ENCODE measurements at places on chromosomes 3 and 15.

DNA sequence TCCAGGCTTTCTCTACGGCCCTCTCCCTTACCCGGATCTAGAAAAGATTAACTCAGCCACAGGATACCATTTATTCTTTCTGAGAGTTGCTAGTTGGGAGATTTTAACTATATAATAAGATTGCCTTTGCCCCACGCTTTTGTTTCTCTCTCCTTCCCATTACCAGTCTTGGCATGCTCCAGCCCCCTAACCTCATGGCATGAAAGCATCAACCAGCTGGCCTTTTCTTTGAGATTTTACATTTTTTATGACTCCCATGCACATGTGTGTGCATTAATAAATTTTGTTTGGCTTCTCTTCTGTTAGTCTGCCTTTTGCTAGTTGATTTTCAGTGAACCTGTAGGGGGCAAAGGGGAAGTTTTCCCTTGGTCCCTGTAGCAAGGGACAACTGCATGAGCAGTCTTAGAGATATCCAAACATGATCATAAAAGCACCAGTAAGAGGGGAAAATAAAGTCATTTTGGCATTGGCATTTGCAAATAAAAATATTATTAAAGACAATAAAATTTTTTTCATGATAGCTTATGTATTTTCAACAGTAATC, 73.6 kb downstream of the OXSM start:
- no peak for DNase-seq

DNA sequence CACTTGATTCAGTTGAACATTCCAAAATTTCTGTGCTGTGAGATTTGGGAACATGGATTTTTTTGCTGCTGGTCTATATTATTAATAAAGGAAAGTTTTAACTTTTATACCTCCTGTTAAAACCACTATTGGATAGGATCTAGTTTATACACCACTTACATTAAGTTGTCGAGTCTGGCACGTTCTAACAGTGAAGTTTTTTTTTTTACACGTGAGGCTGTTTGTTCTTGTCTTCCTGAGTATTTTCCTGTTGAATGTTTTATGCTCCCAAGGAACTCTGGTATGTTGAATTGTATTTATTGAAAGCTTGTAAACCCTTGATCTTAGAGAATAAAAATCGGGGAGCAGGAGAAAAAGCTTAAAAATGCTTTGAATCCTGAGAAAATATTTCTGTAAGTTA, 338.8 kb downstream of the RBMS3 start:
- no peak for DNase-seq

GRCh38 chr15:88057836-88058235, 198.7 kb downstream of the NTRK3 start:
- DNase-seq = no peak

DNA sequence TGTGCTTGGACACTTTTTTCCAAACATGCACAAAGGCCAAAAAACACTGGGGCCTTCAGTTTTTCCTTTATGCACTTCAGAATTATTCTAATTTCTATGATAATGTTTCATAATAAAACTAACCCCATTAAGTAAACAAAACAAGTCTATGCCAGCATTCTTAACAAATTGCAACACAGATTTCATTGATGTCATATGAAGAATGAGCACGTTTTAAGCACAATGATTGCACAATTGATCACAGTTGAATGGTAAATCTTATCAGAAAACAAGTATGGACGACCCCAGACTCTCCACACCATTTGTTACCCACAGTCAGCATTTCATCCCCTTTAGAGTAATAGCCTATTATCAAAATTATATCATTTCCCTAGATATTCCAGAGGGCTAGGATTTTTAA, 46.7 kb upstream of the PROK2 start:
- no peak for DNase-seq

- no peak for DNase-seq
These were observed 16.3 kb downstream of the RTP1 start for GRCh38 chr3:187213616-187214015.

- peak; percentile 28 for DNase-seq
These were observed 583.8 kb upstream of the ZNF717 start for GRCh38 chr3:76369170-76369569.

DNA sequence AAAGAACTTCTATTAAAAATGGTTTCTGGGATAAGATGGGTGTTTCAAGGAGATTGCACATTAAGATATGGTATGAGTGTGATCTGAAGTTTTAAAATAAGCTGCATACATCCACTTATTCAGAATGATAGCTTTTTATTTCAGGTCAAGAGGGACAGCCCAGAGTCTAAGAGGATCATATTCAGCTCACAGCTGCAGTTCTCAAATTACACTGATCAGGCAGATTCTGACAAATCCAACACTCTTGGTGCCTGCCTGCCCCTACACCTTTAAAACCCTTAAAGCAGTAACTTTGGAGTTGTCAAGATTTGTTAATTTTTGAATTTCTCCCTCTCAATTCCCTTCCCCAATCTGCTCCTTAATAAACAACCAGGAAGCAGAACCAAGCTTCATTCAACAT, 9.1 kb upstream of the TMEM87A start:
- DNase-seq = no peak

- no peak for DNase-seq
These were observed 26.6 kb downstream of the ALDH1L1 start for GRCh38 chr3:126153695-126154360.

DNA sequence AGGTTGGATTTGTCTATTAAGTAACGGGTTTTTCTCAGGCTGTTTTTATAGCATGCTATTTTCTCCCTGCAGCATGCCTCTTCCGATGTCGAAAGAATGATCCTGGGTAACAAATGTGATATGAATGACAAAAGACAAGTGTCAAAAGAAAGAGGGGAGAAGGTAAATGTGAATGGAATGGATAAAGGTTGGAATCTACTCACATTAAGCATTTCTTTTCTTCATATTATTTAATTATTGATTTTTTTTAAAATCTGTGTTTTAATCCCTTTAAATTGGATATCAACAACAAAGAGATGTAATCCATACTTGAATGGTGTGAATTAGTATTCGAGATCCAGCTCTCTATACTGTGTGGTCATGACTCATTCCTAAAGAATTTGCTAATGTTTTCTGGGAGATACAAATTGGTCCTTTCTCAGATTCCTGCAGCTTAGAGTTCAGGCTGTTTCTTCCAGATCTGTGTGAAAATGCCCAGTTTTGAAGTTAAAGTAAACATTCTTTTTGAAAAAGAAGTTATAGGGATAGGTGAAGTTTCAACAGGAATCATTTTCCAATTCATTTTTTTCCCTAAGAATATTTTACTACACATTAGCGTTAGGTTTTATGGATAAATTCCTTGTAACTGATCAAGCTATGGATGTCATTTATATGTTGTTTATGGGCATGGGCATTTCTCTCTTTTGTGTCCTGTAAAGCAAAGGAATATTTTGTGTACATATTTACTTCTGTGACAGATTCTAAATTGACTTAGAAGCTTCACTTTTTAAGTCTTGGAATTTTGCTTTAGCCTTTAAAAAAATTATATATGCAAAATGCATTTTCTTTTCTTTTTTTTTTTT, 20.8 kb upstream of the APH1B start:
- DNase-seq = no peak

GRCh38 chr15:66085128-66085527, 168.4 kb downstream of the MEGF11 start:
- DNase-seq = peak; percentile 39

DNA sequence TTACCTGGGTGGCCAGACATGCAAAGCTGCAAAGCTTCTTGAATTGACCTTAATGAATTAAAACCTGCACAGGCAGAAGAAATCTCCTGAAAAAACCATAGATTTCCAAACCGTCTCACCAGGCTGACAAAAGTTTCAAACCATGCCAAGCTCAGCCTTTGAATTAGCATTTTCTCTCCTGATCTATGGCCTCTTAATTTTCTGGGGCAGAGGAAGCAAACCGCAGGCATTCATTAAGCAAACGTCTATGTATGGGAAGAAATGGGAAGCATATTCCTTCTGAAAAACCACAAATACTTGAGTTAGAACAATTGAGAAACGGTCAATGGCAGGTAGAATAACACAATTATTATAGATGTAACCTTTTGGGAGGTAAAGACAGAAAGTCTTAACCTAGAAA, 500.2 kb upstream of the NR2F2 start:
- no peak for DNase-seq

GRCh38 chr3:95442766-95443165, 1371.6 kb upstream of the EPHA6 start:
- no peak for DNase-seq

GRCh38 chr15:31004220-31004733, 12.8 kb upstream of the MTMR10 start:
- DNase-seq = peak; percentile 95

GRCh38 chr15:49423021-49423420, at the start of gene FGF7:
TSS of gene FGF7 (plus strand) at chr15:49423242. CDS start at chr15:49424298, 1,056 bp downstream.
- DNase-seq = no peak

DNA sequence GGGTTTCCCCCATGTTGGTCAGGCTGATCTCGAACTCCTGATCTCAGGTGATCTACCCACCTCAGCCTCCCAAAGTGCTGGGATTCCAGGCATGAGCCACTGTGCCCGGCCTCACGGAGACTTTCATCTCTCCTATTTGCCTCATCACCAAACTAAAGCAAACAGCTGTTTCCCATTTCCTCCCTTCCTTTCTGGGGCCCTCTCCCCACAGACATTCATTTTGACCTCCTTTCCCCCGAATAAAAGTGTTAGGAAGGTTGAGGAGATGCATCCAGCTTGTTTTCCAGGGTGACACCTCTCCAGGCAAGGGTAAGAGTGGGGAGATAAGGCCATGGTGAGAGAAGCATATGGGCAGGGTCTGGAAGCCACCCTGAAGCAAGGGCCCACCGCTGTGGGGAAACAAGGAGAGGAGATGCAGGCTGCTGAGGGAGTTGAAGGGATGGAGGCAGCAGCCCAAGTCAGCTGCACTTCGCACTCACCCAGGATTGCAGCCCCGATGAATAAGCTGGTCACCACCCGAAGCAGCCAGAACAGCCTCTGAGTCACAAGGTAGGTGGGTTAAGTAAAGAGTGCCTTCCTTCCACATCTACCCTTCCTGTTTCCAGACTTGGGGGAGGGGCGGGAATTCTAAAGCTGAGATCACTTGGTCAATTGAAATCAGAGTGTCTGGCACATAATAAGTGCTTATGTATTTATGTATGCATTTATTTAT, 7.7 kb downstream of the DUOXA2 start:
- no peak for DNase-seq
